ENCODE measurements at places on chromosomes 5 and 9.

DNA sequence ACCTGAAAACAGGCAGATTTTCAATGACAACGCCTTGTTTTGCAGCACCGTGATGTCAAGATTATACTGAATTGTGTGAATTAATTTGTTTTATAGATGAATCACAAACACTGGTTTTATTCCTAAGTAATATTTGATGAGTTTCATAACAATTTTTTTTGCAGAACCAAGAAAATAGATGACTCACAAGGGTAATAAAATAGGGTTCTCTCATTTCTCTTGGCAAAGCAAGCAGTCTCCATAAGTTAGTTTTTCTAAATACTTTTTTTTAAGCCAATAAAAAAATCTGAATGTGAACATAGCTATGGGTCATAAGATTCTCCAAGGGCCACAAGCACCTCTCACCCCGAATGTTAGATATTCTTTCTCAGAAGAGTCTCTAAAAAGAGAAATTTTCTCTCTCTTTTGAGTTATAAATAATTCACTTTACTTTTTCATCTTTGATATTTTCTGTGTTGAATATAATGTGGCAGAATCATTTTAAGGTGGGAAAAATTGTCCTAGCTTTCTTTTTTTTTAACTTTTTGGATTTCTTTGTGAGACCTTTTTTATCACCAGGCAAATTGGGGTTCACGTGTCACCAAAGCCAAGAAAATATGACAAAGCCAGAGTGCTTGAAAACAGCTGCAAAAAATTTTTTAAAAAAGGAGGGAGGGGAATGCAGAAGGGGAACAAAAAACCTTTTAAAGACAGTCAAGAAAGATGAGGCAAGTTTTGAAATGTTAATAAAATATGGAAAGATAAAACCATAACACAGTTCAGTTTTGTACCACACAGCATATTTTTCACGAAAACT is 174.6 kb upstream of the DAPK1 start:
- no peak for DNase-seq

DNA sequence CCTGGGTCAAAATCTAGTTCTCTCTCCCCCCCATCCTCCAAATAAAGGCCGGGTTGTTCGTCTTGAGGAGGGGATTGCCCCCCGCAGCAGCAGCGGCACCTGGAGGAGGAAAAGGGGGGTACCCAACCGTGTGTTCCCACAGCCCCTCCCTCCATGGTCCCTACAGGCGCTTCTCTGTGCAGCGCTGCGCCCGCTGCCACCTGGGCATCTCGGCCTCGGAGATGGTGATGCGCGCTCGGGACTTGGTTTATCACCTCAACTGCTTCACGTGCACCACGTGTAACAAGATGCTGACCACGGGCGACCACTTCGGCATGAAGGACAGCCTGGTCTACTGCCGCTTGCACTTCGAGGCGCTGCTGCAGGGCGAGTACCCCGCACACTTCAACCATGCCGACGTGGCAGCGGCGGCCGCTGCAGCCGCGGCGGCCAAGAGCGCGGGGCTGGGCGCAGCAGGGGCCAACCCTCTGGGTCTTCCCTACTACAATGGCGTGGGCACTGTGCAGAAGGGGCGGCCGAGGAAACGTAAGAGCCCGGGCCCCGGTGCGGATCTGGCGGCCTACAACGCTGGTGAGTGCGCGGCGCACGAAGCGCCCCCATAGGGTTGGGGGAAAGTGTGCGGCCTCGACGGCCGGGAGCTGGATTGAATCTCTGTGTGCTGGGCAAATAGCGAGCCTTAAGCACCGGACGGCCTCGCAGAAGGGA is 3.5 kb downstream of the LHX2 start:
- DNase-seq = no peak

DNA sequence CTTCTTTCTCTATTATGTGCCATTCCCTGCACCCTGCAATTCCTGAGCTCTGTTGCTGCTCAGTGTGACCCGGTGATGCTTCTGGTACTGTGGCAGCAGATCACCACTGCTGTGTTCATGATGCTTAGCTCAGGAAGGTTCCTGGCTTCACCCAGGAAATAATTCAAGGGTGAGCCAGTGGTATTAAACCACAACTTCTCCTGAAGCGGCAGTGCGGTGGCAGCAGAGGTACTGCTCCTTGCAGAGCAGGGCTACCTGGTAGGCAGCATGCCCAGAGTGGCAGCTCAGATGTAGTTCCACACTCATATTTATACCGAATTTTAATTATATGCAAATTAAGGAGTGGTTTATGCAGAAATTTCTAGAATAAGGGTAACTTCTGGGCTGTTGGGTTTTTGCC is 213.8 kb upstream of the ZNF608 start:
- DNase-seq = no peak

GRCh38 chr9:93954434-93955061 is 607 bp downstream of the BARX1 start:
- no peak for DNase-seq

DNA sequence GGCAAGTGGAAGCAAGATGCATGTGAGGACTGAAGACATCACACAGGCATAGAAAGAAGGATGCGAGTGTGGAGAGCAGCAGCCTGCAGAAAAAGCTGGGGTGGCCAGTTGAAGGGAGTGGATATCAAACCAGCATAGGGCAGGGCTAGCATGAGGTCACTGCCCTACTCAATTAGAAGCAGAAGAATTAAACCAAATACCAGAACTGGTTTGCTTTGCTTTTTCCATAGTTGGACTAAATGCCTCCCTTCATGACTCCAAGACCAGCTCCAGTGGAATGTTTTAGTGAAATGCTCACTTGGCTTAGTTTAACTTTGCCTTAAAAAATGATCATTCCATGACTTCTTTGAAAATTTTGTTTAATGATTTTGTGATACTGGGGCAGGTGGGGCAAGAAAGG is 45.8 kb downstream of the TMEM167A start:
- no peak for DNase-seq

- DNase-seq = no peak
Observed at GRCh38 chr9:127962278-127962677, 18.5 kb downstream of the EEIG1 start.

GRCh38 chr5:72314571-72315172 is 5.4 kb downstream of the MRPS27 start:
- DNase-seq = no peak

- no peak for DNase-seq
Observed at GRCh38 chr5:89878140-89879132, 531.1 kb downstream of the CETN3 start.

DNA sequence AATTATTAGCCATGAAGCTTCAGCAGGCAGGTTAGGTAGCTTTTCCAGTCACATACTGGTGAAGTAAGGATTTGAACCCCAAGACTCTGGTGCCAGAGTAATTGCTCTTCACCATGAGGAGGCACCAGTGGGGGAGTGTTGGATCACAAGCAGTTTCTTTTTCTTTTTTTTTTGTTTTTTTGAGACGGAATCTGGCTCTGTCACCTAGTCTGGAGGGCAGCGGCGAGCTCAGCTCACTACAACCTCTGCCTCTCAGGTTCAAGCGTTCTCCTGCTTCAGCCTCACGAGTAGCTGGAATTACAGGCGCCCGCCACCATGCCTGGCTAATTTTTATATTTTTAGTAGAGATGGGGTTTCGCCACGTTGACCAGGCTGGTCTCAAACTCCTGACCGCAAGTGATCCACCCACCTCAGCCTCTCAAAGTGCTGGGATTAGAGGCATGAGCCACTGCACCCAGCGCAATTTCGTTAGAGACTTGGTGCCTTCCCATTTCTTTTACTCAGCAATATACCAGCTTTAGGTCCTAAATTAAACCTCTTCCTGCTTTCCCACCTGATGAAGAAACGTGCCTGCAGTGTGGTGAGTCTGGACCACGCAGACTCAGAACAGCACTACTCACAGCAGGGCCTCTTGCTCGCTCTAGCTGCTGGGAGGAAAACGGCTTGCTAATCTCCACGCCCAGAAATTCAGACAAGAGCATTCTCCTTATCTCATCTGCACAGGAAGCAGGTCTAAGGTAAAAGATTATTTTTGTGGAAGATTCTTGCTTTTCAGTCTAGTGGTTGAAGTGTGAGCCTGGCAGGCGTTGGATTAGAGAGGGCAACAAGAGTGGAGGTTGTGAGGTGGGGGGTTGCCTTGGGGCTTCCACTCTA is at the start of gene S100Z:
TSS of gene S100Z (plus strand) at position 596 of the 873 bp plus-strand sequence. CDS start 25,346 bp downstream, outside the sequence.
- no peak for DNase-seq

DNA sequence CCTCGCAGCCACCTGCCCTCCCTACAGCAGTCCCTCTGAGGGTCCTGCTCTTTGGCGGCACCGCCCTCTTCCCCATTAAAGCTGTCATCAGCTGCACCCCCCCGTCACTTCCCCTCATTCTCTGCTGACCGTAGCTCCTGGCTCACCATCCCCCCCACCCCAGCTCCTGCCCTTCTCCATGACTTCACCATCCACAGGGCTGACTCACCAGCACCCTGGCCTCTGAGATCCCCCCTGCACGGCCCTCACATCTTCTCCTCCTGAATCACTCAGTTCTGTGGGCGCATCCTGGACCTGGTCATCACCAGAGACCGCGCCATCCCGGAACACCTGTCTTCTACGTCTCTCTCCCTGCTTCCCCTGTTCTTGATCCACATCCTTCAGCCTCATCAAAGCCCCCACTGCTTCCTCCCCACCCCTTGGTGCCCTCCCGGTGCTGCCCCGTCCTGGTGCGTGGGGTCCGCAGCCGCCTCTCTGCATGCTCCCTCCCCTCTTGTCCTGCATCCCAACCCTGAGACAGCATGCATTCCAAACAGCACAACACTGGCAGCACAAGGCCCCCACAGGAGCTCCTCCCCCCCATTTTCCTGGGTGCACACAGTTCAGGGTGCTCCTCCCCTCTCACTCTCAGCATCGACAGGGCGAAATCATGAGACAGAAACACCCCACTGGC is 12.9 kb downstream of the FLT4 start:
- no peak for DNase-seq

GRCh38 chr9:39108145-39108544 is 179.8 kb downstream of the CNTNAP3 start:
- no peak for DNase-seq

DNA sequence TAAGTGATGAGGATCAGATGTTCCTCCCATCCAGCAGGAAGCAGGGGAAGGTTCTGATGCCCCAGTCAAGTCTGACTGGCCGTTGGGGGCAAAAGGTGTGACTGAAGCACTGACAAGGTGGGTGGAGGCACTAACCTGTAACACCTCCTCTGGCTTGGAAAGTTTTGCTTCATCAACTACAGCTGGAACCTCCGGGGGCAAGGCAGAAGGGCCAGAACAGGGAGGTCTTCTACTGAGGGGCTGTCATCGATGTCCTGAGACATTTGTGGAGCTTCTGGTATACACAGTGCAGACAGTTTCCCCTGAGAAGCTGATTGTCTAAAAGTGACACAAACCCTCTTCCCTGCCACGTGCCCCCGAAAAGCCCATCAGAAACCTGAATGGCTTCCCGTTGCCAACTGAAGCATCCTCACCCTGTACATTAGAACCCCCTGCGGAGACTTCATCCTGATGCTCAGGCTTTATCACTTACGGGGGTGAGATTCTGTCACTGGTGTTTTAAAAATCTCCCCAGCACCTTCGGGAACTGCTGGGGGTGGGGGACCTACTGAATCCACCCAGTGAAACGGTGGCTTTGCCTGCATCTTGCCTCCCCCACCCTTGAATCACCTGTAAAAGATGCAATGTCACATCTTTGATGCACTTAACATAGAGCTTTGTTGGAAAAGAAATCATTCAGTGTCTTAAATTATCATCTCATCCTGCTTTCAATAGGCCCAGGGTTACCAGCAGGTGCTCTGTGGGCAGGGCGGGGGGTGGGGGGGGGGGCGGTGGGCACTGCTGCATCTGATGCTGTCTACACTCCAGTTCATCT is 24.6 kb downstream of the TRAF1 start:
- DNase-seq = no peak

GRCh38 chr5:55821731-55822512 is 29.2 kb upstream of the IL31RA start:
- no peak for DNase-seq

- DNase-seq = no peak
Observed at GRCh38 chr5:149221731-149222342, 49.8 kb upstream of the AFAP1L1 start.

Measured in stimulated activated CD4-positive, alpha-beta T cell treated with anti-CD3 and anti-CD28 coated beads, Interleukin-15, amount 100 ng/mL, for 1 hour (primary cell).